ENCODE measurements at places on chromosomes 5 and 9.

- no peak for DNase-seq
These were observed 100.0 kb upstream of the CCDC152 start for GRCh38 chr5:42656651-42657015.

DNA sequence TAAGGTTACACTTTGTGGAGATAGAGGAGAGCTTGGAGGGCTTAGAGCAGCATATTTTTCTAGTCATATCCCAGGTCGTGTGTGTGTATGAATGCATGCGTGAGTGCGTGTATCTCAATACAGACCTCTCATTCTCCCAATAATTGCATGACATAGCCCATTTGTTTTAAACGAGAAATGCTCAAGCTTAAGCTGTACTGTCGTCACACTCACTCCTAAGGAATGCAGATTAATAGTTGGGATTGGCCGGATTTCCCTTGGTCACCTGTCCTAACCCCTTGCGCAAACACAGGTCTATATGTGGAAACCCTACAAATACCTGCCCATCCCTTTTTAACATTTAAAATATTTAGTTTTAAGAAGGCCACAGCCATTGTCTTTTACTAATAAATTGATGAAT is 165.8 kb downstream of the SEMA5A start:
- DNase-seq, result no peak

GRCh38 chr5:44454002-44454401 is 64.8 kb upstream of the FGF10 start:
- no peak for DNase-seq

GRCh38 chr5:168117469-168117868 is 174.0 kb upstream of the WWC1 start:
- no peak for DNase-seq

DNA sequence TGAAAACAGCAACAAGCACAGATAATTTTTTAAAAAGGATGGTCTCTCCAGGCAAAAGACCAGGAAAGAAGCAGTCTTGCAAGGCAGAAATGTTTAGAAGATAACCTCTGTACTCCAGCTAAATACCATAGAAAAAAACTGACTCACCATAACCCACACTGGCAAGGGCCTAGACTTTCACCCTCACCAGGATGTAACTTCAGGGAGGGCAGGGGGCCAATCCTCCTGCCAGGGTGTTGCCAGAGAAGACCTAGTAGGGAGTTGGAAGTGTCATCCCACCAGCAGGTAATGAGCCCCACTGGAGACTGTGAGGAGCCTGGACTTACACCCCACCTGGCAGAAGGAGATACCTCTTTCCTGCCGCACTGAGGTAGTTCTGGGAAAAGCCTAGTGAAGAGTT is 97.6 kb downstream of the PRELID2 start:
- no peak for DNase-seq

DNA sequence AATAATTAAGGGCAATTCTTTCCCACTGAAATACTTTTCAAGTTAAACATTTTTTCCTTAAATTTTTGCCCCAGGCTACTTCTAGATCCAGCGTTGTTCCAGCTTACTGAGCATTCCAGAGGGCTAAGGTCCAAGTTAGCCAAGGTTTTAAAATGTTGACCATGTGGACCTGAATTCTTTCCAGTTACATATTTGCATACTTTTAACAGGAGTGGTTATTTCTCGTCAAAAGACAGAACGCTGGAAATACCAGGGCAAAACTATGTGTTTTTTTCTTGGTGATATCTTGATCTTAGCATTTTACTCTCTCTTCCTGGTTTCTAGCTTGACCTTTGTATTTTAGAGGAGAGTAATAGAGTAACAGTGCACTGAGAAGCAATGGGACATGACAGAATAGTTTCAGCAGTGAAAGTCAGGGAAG is 32.8 kb downstream of the TMC1 start:
- no peak for DNase-seq

- no peak for DNase-seq
These were observed 279.1 kb upstream of the DMAC1 start for GRCh38 chr9:8078641-8079140.

DNA sequence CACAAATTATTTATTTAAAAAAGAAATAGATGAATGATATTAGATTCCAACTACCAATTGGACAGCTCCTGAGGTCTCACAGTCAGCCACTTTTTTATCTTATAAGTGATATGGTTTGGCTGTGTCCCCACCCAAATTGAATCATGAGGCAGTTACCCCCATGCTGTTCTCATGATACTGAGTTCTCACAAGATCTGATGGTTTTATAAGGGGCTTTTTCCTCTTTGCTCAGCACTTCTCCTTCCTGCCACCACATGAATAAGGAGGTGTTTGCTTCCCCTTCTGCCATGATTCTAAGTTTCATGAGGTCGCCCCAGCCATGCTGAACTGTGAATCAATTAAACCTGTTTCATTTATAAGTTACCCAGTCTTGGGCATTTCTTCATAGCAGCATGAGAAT is 12.9 kb downstream of the NLN start:
- DNase-seq, result no peak
